ENCODE measurements at places on chromosomes 7 and 10.
A peak's percentile ranks its signal among the peaks of the same experiment; 100 is the strongest.

DNA sequence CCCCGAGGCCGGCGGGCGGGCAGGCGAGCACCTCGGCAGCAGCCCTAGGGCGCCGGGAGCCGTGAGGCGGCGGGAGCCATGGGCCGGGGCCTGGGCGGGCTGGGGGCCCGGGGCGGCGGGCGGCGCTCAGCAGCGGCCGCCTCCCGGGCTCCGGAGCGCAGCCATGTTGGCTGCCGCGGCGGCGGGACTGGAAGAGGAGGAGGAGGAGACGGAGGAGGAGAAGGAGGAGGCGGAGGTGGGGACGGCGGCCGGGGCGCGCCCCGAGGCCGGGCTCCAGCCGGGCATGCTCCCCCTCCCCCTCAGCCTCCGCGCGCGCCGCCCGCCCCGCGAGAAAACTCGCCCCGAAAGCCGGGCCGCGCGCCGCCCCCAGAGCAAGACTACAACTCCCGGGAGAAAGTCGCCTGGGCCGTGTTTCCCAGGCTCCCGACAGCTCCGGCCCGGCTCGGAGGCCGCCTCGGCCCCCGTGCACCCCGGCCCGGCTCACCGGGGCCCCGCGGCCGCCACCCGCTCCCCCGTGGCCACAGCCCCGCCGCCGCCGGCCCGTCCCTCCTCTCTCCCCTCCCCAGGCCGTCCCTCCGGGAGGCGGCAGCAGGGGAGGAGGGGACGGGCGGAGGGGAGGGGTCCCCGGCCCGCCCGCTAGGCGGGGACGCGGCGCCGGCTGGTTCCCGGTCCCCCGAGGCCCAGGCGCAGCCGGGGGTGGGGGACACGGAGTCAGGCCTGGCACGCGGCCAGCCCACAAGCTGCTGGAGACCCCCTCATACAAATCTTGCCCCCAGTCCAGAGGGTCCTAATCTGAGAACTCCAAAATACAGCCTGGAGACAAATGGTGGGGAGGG lies at the start of gene DLG5:
Gene DLG5 (minus strand): TSS at position 190 of the 836 bp plus-strand sequence. CDS start 235 bp downstream, outside the sequence.
- peak; percentile 55 for DNase-seq

- DNase-seq = no peak
Observed at GRCh38 chr7:112946350-112946749, 140.3 kb downstream of the GPR85 start.

- DNase-seq = peak; percentile 31
Observed at GRCh38 chr7:154503962-154504550, 451.9 kb downstream of the DPP6 start.

- no peak for DNase-seq
Observed at GRCh38 chr7:31640381-31640780, 46.6 kb upstream of the PPP1R17 start.

- no peak for DNase-seq
Observed at GRCh38 chr10:130545697-130546096, 409.5 kb downstream of the GLRX3 start.

GRCh38 chr10:18214691-18215563 lies 74.7 kb downstream of the CACNB2 start:
- DNase-seq = peak; percentile 58

- peak; percentile 28 for DNase-seq
Observed at GRCh38 chr10:101224060-101224909, 5.0 kb downstream of the LBX1 start.

GRCh38 chr10:67140641-67141040 lies 214.8 kb downstream of the LRRTM3 start:
- no peak for DNase-seq

DNA sequence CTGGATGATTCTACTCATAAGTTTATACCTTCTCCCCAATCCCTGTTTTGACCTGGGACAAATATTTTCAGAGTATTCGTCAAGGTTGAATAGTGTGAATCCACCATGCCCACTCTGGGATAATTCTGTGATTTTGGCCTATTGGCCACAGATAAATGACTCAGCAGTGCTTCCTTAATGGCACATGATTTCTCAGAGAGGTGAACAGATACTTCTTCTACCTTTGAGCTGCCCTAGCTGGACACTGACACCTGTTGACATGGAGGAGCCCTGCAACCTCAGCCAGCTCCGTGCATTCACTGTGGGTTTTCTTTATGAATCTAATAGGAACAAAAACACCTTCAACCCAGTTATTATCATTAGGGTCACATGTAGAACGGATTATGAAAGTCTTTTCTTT lies 40.9 kb upstream of the HPS1 start:
- DNase-seq = no peak
